Right atrium auricular region (tissue), 2 donors: ENCODE measurements at places on chromosomes 5 and 9.

- DNase-seq = no peak
Measured at GRCh38 chr9:13532407-13532806, 252.9 kb upstream of the MPDZ start.

GRCh38 chr5:59785676-59786333 lies 107.7 kb downstream of the PDE4D start:
- DNase-seq = no peak

GRCh38 chr5:98206566-98206965 lies 566.9 kb upstream of the RGMB start:
- no peak for DNase-seq

DNA sequence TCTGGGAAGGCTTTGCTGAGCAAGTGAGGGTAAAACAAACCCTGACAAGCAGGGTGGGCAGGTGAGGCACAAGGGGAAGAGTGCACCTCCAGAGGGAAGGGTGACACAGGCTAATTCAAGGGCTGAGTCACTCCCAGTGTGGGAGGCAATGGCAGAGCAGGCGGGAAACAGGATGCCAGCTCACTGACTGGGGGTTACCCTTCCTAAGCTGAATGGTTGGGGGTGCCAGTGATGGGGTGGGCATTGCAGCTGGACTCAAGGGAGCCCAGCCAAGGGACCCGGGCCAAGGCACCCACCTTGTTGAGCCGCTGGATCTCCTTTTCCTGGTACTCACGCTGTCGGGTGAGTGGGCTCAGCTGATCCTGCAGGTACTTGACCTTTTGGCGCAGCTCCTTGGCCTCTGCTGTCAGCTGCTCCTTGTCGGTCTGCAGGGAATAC lies 18.4 kb downstream of the GPX3 start:
- DNase-seq = no peak

- peak; percentile 65 for DNase-seq
Measured at GRCh38 chr5:84487963-84488362, 103.3 kb upstream of the EDIL3 start.

GRCh38 chr5:27516437-27516836 lies 478.1 kb upstream of the CDH9 start:
- no peak for DNase-seq

GRCh38 chr9:100689635-100690034 lies 111.8 kb downstream of the CAVIN4 start:
- DNase-seq = no peak

DNA sequence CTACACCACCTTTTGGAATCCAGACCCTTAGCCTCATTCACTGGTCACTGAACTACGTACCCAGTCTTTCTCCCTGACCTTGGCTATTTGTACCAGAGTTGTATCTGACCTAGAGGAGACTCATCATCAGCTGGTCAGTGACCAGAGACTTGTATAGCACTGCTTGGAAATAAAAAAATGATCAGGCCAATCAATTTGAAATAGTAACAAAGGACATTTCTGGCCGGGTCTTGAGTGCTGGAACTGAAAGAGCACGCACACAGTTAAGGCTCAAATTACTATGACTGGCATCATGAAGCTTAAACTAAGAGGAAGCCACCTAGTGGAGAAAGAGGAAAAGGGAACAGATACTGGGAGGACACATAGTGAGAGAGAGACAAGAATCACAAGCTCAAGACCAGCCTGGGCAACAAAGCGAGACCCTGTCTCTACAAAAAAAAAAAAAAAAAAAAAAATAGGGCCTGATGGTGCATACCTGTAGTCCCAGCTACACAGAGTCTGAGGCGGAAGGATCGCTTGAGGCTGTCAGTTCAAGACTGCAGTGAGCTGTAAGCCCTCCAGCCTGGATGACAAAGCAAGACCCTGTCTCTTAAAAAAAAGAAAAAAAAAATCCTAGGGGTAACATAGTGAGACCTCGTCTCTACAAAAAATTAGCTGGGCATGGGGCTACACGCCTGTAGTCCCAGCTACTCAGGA lies 12.8 kb upstream of the SRP19 start:
- DNase-seq = no peak

DNA sequence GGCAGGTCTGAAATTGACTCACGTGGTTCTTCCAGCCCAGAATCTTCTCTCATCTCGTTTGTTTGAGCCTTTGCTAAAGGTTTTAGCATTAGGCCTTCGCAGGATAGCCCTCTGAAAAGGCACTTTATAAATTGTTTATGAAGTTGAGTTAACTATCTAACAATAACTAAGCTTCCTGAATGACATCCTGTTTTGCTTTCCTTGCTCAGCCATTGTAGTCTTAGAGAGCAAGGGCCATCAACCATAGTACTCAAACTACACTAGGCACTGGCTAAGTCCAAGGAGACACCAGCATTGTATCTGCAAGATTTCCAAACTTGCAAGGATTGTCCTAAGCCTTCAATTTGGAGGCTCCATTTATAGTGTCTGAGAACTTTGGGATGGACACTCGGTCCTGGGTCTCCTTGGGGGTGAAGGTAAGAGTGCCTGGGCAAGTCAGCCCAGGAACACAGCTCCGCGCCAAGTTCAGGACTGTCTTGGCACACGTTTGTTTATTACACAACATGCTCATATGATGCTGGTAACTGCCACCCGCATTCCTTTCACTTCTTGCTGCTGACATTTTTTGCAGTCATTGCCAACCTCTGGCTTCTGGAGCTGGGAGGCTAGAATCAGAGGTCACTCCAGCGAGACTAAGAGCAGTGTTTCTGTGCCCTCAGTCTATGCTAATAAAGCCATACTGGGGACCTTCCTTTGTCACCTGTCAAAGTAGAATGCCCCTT lies 151.1 kb downstream of the ESM1 start:
- no peak for DNase-seq

DNA sequence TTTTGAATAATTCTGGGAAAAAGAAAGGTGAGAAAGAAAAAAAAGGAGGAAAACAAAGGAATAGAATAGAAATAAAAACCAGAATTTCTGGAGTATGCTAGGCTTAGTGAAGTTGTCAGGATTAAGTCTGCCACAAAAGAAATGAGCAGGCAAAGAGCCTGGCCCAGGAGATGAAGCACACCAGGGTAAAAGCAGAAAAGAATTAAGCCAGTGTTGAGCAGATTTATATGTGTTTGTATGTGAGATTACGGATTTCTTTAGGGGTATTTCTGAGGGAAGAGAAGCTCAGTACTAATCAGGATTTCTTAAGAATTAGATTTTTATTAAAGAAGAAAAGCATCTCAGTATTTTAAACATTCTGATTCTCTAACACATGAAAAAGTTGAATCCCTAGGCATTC lies 74.5 kb downstream of the MRPS27 start:
- DNase-seq = no peak

- DNase-seq = no peak
Measured at GRCh38 chr5:71782393-71782770, 63.3 kb downstream of the CARTPT start.

DNA sequence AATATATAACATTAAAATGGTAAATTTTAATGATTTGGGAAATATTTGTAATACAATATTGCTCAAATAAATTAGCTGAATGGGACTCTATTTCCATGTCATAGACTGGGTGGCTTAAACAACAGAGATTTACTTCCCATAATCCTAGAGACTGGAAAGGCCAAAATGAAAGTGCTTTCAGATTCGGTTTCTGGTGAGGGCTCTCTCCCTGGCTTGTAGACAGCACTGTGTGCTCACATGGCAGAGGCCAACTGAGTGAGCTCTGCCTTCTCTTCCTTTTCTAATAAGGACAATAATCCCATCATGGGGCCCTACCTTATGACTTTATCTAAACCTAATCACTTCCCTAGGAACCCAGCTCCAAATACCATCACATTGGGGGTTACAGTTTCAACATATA lies 196.2 kb downstream of the MARCHF11 start:
- no peak for DNase-seq

DNA sequence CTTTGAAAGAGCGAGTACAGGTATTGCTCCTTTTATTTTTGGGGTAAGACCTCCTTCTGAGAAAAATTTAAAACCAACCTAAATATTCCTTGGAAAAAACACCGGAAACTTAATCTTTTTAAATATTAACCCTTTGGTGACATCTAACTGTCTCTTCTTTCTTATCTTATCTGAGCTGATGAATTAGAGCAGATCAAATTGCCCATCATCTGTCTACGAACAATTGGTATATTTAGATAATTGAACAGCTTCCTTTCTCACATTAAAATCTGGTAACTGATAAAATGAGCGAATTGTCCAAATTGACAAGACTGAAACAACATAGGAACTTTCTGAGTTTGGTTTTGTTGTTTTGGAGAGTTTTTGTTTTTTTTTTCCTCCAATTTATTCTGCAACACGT lies 2.0 kb downstream of the ISL1 start:
- no peak for DNase-seq

- DNase-seq = no peak
Measured at GRCh38 chr9:122551371-122551770, 1.5 kb upstream of the OR1N2 start.

DNA sequence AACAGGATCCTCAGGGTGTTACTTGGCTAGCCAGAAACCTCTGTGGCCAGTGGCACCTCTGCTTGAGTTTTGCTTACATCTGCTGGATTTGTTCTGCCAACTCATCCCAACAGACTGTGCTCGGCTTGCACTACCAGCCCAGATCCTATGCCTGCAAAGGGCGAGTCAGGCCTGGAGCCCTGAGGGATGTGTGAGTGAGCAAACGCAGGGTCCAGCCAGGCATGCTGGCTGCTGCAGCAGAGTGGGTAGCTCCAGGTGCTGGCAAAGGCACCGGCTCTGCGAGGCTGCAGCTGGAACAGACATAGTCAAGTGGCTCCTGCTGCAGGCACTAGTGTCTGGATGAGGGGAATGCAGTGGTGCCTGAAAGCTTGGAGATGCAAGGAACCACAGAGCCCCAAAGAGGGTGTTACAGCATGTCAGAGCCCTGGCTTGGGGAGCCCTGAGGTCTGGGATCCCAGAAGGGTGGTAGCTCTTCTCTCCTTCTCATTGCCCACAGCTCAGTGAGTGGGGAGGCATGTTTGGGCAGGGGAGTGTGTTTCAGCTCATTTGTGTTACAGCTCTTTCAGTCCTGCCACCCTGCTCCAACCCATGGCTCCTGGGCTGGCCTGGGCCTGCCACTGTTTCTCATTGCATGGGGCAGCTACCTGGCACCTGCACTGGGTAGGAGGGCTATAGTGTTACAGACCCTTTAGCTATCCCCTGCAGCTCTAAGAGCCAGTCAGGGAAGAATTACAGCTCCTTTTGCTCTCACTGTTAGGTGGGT lies 332.6 kb downstream of the TAF11L14 start:
- DNase-seq = no peak

- DNase-seq = no peak
Measured at GRCh38 chr5:120080781-120081180, 383.3 kb upstream of the PRR16 start.

DNA sequence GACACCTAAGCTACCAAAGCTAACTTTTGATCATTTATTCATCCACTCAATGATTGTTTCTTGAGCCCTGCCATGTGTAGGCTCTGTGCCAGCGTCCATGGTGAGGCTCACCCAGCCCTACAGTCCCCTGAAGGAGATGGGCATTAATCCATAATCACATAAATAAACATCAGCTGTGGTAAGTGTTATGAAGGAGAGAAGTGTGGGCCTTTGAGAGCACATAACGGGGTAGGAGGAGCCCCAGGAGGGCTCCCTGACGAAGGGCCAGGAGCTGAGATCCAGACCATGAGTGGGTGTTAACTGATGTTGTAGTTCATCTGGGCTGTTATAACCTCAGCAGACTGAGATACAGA lies 53.9 kb upstream of the AFAP1L1 start:
- no peak for DNase-seq

- no peak for DNase-seq
Measured at GRCh38 chr9:17488662-17489061, 90.2 kb upstream of the SH3GL2 start.

DNA sequence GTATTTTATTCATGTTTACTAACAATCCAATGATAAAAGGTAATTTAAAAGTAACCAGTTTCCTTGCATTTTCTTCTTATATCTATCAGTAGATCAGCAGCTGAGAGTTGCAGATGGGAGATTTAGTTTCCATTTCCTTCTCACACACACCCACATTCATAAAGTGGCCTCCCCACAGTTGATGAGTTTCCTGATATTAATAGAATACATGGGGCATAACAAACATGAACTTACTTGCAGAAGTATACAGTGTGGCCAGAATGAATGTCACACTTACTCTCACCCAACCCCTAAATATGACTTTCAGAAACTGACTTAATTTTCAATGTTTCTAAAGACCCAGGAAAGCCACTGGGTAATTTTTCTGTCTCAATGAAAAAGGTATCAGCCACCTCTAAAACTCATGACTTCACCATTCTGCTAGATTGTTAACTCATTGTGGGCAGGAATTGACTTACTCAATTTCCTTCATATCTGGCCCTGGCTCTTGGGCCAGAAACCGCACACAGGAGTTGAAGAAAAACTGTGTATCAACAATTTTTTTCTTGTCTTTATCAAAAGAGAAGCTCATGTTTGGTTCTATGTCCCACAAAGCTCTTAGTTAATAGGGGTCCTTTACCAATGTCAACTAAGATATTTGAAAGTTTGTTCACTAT lies 63.5 kb upstream of the OSMR start:
- DNase-seq = no peak

GRCh38 chr9:105168870-105169319 lies 75.6 kb upstream of the SLC44A1 start:
- DNase-seq = no peak

DNA sequence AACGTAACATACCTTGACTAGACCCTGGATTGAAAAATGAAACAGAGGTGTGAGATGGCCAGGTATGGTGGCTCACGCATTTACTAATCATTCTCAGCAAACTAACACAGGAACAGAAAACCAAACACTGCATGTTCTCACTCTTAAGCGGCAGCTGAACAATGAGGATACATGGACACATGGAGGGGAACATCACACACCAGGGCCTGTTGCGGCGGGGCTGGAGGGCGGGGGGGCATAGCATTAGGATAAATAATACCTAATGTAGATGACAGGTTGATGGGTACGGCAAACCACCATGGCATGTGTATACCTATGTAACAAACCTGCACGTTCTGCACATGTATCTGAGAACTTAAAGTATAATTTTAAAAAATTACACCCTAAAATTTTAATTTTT lies 15.9 kb downstream of the RAPGEF6 start:
- no peak for DNase-seq

GRCh38 chr5:129125819-129126218 lies 31.3 kb downstream of the ISOC1 start:
- DNase-seq = no peak

DNA sequence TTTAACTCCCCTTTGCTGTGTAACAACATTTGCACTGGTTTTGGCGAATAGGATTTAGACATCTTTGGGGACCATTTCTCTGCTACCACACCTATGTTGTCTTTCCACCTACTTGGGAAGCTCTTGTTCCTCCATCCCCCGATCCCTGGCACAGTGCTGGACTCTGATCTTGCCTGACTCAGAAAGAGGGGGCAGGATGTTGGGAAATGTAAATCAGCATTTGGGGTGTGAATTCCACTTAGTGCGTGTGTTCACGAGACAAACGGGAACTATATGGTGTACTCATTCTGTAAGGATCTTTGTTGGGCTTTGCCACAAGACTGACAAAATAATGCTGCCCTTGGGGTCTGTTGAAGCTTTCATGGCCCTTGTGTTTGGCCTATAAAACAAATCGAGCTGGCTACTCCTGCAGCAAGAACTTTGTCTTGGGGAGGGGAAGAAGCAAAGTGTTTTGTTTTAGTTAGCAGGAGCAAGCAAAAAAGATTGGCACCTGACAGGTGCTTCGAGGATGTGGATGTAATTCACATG lies 18.5 kb downstream of the TMEM268 start:
- DNase-seq = no peak
